8988T (cell line): ENCODE measurements at places on chromosomes 12 and 14.
A peak's percentile ranks its signal among the peaks of the same experiment; 100 is the strongest.

GRCh38 chr12:75738486-75738885 lies 227.1 kb upstream of the KRR1 start:
- DNase-seq: no peak

- no peak for DNase-seq
Measured at GRCh38 chr12:18716236-18716635, 21.6 kb downstream of the PLCZ1 start.

- DNase-seq: no peak
Measured at GRCh38 chr14:98622208-98623051, 649.6 kb downstream of the BCL11B start.

DNA sequence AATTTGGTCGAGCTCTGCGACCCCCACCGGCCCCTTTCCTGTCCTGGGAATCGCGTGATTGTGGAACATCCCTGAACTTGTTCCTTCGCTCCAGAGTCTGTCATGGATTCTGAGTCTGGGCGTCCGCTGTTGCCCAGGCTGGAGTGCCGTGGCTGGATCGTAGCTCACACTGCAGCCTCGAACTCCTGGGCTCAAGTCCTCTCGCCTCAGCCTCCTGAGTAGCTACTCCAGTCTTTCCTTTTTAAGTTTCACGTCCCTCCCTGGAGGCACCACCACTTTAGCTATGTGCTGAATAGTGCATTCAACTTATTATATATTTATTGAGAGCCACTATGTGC lies 698 bp downstream of the ACOT6 start:
- no peak for DNase-seq

DNA sequence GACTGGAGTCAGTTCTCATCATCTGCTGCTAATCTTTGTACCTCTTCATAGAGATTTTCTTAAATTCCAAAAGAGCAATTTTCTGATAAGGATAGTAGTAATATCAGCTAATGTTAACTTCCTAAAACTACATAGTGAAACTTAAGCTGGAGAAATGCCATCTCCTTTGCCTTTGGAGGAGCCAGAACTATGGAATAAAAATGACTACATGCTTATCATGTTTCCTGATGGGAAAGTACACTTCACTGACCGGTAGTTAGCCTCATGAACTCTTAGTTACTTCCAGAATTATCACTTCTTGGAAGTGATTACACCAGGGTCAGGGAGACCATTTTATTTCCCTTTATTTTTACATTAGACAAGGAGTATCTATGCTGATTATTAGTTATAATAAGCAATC lies 1222.1 kb upstream of the TMEM132C start:
- no peak for DNase-seq

DNA sequence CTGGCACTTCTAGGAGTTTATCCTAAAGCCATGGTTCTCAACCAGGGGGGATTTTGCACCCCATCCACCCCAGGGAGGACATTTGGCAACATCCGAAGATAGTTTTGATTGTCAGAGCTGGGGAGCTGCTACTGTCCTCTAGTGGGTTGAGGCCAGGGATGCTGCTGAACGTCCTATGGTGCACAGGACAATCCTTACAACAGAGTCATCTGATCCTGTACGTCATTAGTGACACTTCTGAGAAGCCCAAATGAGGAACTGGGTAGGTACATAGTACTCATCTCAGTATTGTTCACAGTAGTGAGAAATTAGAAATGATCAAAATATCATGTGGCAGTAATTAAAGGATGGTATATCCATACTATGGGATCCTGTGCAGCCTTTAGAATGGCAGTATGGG lies 185.1 kb downstream of the CHST11 start:
- DNase-seq: no peak

GRCh38 chr14:38291681-38292467 lies 36.0 kb upstream of the CLEC14A start:
- DNase-seq: no peak

DNA sequence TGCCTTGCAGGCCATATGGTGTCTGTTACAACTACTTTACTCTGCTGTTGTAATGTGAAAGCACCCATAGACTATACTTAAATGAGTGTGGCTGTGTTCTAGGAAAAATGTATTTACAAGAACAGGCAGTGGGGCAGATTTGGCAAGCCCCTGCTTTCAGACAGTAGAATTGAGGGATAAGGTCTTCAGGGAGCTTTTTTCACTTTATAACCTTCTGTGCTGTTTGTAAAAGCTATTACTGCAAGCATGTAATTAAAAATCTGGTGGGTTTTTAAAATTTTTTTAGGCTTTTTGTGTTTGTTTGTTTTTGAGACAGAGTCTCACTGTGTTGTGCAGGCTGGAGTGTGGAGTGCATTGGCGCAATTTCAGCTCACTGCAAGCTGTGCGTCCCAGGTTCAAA lies 73.9 kb downstream of the VEZT start:
- DNase-seq: no peak

GRCh38 chr12:16076557-16076956 lies 165.4 kb downstream of the DERA start:
- no peak for DNase-seq

- DNase-seq: no peak
Measured at GRCh38 chr12:20716037-20716436, 20.9 kb downstream of the SLCO1C1 start.

GRCh38 chr12:109844983-109845823 lies 12.0 kb upstream of the TRPV4 start:
- peak; percentile 92 for DNase-seq

- DNase-seq: no peak
Measured at GRCh38 chr14:72651081-72651480, 242.8 kb downstream of the DPF3 start.

DNA sequence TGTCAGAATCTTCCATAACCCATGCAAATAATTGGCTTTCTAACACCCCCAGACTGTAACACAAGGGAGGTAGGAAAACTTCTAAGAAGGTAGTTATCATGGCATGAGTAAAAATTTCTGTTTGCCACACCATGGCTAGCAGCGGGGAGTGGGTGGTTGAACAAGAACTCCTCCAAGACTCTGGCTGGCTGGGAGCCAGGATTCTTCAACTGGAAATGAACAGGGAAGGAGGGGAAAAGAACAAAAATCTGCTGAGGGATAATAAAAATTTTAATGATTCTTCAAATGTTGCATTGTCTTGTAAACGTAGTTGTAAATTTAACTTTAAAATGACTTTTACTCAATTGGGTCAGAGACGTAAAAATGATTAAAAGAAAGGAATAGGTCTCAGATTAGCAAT lies 78.9 kb downstream of the AKAP6 start:
- no peak for DNase-seq

GRCh38 chr12:84658877-84659276 lies 253.7 kb downstream of the SLC6A15 start:
- no peak for DNase-seq

- no peak for DNase-seq
Measured at GRCh38 chr12:69509308-69509736, 39.1 kb downstream of the FRS2 start.

- no peak for DNase-seq
Measured at GRCh38 chr14:93019367-93019843, 96.3 kb downstream of the ITPK1 start.

- no peak for DNase-seq
Measured at GRCh38 chr12:90090929-90091651, 382.5 kb upstream of the ATP2B1 start.

- no peak for DNase-seq
Measured at GRCh38 chr12:117294189-117294603, 67.2 kb downstream of the NOS1 start.

GRCh38 chr12:124666722-124667259 lies 99.4 kb upstream of the NCOR2 start:
- no peak for DNase-seq

DNA sequence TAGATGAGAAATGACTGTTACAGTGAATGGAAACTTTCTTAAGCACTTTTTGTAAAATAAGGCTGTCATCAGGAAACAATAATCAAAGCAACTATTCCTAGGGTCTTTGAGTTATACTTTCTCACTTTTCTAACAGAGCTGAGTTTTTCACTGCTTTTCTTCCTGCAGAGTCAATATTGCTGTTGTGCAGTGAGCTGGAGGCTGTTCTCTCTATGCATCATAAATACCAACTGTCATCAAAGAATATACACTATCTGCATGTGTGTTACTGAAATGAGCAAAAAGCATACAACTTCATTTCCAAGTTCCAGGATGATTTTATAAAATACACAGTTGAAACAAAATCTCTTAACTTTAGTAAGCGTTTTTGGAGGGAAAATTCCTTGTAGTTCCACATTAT lies 110.4 kb upstream of the CPSF6 start:
- DNase-seq: no peak

- no peak for DNase-seq
Measured at GRCh38 chr12:9086087-9086486, 29.6 kb downstream of the A2M start.

GRCh38 chr14:22319526-22320361 lies 269.3 kb downstream of the DAD1 start:
- no peak for DNase-seq

DNA sequence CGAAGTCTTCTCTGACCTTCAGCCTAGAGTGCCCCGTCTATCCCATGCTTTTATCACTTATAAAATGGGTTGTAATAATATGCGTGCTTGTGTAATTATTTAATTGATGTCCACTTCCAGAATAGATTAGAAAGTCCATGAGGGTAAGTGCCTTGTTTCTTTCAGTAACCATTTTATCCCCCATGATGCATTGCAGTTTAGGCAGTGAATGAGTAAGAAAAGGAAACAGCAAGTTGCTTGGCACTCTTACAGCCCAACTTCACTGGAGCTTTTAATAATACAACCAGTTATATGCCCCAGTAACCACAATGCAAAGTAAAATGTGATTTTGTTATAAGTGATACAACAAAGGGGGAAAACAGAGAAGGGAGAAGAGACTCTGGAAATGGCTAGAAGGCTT lies 287.3 kb downstream of the MED13L start:
- DNase-seq: no peak

DNA sequence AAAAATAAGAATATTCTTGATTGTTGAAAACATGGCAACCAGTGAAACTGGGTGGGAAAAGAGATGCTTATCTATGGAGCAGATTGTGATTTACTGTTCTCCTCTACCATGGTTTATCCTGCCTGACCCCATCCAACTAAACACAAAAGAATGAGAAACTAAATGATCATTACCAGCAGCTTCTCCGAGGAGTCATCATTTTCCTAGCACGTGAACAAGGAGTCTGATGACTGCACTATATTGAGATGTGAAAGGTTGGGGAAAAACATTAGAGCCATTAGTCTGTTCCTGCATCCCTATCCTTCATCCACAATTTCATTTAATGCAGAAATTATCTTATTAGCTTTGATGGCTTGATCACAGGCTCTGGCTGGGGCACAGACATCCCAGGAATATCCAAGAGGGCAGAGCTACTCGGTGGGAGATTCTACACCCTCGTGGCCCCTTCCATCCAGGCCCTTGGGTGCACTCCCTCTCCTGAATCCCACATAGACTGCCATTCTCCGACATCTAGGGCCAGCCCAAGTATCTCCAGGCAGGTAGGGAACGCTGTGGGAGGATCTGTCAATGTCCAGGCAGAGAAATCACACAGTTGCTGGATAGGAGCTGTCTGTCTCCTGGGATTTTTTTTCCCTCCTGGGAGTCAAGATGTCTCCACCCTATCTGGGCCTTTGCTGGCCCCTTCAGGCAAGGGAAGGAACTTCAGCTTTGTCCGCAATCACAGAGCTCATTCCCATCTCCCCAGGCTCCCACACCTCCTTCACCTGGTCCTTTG lies 43.3 kb upstream of the DHRS4 start:
- peak; percentile 41 for DNase-seq

DNA sequence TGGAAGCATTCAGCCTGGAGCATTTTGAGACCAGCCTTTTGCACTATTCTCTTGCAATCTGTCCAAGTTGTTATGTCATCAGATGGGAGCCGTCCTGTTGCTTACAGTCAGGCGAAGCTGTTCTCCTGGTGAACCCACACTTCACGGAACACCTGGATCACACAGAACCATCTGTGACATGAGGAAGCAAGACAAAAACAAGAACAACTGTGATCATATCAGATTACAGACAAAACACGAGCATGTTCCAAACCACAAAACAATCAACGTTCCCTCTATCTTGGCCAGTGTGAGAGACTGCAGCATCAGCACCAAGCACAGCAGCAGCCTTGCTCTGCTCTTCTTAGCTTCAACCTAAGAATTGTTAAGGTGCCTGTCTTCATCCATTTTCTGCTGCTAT lies 180.5 kb upstream of the SFSWAP start:
- no peak for DNase-seq

DNA sequence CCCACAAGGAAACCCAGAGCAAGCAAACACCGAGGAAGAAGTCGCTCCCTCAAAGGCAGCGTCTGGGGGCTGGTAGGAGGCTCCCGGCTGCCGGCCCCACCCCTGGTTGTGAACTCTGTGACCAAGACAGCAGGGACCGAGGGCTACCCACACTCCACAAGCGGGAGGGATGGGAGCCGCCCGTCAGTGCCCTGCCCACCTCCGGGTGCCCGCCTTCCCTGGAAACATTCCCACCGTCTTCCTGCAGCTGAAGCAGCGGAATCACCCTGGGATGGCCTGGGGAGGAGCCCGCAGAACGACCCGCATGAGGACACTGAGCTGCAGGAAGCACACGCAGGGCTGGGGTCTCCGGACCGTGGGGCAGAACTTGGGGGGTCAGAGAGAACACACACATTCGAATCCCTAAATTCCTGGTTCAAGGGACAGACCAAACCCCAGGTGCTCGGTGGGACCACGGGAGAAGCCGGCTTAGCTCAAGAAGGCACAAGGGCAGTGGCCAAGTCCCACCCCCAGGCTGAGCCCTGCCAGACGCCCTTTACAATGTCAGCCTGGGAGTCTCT lies 33.5 kb upstream of the C14orf180 start:
- DNase-seq: no peak

DNA sequence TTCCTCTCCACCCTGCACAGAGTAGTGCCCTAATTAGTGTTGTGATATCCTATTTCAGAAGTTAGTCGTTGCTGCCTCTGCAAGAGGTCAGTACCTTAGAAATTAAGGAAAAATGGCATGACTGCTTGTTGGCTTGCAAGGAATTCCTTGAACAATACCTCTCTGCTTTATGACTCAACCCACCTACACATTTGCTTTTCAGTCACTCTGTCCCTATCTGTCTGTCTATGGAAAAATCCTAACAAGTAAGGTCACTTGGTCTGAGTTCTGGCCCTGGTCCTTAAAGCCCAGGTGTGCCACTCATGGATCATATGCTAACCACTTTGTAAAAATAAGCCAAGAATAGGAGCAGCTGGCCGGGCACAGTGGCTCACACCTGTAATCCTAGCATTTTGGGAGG lies 116.4 kb upstream of the ATF1 start:
- DNase-seq: no peak

DNA sequence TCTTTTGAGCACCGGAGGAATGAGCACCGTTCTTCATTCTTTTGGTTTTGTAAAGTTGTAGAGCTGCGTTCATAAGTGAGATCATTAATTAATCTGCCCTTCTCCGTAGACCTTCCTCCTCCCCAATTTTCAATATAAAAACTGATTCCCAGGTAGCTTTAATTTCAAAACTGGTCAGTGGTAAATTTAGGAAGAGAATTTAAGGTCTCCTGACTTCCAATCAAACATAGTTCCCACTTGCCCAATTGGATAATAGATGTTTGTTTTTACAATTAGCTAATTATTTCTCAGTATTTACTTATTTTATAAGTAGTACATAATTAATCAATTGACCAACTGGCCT lies 27.2 kb upstream of the YBX3 start:
- no peak for DNase-seq

- no peak for DNase-seq
Measured at GRCh38 chr12:89632778-89633177, 75.9 kb downstream of the ATP2B1 start.

GRCh38 chr12:43761500-43761899 lies 2.7 kb downstream of the IRAK4 start:
- no peak for DNase-seq

GRCh38 chr12:77924703-77925102 lies 94.0 kb downstream of the NAV3 start:
- no peak for DNase-seq
